Right hindlimb (tissue), 1 donor: ENCODE measurements at places on chromosomes 11 and 22.

GRCh38 chr22:29912605-29913398 lies 29.8 kb downstream of the MTMR3 start:
- peak; percentile 21 for DNase-seq

GRCh38 chr11:96156379-96156722 lies 186.6 kb downstream of the MAML2 start:
- DNase-seq, result no peak

GRCh38 chr22:38919631-38920190 lies 37.7 kb upstream of the APOBEC3A start:
- no peak for DNase-seq

DNA sequence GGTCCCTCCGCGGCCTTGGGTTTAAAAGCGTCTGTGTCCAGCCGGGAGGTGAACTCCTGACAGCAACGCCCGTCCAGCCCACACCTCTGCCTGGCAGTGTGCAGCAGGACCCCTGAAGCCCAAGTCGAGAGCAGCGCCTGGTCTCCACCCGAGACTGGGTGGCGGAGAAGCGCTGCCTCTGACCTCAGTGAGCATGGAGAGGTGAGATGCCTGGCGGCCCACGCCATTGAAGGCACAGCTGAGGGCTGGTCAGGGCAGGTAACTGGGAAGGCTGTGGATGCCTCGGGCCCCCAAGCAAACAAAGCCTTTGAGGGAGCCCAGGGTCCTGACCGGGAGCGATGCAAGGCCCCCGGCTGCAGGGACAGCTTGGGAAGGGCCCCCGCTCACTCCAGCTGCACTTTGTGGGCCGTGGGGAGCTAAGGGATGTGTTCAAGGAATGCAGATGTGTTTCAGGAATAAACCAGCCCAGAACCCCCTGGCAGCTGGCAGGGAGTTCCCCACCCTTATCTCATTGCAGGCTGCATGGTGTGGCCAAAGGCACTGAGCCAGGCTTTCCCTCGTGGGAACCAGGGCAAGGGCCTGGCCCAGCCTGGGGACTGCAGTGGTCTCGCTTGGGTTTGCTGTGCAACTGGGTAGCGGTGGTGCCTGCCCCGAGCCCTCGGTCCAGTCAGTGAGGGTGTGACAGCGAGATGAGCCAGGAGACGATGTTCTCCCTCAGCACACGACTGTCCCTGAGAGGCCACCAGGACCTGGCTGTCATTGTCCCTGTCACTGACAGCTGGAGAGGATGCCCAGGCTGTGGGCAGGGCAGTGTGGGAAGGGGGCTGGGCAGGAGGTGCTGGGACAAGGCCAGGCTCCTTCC lies 92.5 kb downstream of the WNT7B start:
- DNase-seq, result peak; percentile 10

DNA sequence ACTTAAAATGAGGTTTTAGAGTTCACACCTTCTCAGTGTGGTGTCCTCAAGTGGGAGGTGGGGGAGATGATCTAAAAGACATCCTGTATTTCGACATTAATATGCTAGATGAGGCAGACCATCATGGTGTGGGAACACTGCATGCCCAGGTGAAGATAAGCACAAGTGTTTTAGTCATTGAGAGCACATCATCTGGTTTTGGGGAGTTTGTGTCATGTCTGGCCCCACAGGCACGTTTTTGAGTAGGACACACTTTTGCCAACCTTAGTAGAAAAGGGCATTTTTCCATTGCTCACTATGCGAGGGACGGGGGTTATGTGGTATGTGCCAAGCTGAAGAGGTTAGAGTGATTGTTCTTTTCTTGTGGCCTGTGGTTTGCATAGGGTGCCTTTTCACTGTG lies 189.3 kb downstream of the DBX1 start:
- no peak for DNase-seq

DNA sequence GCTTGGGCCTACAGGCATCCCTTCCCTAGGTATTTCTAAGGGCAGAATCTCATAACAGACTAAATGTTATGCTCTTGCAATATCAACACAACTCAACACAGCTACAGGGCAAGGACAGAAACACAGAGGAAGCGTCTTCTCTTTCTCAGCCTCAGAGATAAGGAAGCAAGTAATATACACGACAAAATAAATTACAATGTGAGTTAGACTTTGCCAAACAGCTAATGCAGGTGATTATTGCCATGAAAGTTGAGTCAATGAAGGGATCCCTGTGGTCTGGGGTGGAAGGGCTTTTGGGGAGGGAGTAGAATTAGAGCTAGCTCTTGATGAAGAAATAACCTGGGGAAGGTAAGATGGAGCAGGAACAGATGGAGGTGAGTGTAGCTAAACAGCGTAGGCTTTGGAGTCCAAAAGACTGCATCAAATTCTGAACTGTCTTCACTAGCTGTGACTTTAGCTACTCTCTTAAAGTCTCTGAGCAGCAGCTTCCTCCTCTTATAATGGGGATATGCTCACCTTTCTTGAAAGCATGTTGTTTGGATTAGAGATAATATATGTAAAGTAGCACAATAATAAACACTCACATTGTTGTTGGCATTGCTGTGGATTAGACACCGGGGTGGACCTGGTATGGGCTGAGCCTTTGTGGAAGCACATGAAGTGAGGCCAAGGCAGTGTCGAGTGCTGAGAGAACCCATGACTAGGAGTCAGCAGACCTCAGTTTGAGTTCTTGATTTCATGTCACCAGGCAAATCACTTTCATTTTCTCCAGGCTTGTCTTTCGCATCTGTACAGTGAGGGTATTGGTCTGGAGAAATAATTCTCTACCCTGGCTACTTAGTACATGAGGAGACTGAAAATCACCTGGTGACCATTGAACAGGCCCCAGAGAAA lies 41.0 kb upstream of the AQP11 start:
- DNase-seq, result no peak

- DNase-seq, result no peak
Observed at GRCh38 chr11:61680622-61681221, 531 bp downstream of the DAGLA start.

- DNase-seq, result no peak
Observed at GRCh38 chr22:43847376-43848289, 14.7 kb downstream of the SULT4A1 start.

GRCh38 chr22:20437613-20438426 lies at the start of gene SCARF2:
Gene SCARF2, minus strand, starts transcription at chr22:20437825. Its CDS starts 71 bp downstream, at chr22:20437754.
- peak; percentile 91 for DNase-seq

DNA sequence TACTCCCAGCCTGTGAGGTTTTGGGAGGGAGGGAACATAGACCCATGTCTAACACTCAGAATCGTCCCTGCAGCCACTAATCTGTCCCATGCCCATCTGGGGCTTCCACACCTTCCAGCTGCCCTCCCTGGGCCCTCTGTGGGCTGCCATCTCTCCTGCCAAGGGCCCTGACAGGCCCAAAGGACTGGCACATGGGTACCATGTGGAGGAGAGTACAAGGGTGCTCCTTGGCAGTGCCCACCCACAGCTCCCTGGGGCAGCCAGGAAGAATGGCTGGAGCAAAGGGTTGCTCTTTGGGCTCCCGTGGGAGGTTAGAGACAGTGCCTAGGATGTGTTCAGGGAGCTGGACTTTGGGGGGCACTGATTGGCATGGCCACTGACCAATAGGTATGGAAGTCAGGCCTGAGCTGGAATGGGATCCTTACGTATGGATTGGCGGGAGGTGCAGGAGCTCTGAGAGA lies 56.8 kb downstream of the CD82 start:
- peak; percentile 16 for DNase-seq

- DNase-seq, result no peak
Observed at GRCh38 chr22:31583861-31584485, 78.0 kb downstream of the PISD start.

DNA sequence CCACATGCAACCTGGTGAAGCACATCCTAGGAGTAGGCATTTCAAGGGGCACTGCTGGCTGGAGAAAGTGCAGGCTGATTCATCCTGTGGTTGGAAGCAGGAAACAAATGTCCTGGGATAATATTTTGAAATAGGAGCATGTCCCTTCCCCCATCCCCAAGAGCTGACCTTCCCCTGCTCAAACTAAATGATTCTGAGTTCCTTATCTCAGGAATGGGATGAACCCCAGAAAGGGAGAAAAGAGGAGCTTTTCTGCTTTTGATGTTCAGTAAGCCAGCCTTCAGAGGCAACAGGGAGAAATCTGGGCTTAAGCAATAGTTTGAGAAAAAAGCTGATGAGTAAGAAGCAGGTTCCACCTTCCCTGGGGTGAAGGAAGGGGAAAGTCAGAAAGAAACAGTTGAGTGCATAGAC lies 19.5 kb upstream of the SPON1 start:
- no peak for DNase-seq

- peak; percentile 39 for DNase-seq
Observed at GRCh38 chr11:85941380-85941973, 86.3 kb downstream of the CCDC83 start.

DNA sequence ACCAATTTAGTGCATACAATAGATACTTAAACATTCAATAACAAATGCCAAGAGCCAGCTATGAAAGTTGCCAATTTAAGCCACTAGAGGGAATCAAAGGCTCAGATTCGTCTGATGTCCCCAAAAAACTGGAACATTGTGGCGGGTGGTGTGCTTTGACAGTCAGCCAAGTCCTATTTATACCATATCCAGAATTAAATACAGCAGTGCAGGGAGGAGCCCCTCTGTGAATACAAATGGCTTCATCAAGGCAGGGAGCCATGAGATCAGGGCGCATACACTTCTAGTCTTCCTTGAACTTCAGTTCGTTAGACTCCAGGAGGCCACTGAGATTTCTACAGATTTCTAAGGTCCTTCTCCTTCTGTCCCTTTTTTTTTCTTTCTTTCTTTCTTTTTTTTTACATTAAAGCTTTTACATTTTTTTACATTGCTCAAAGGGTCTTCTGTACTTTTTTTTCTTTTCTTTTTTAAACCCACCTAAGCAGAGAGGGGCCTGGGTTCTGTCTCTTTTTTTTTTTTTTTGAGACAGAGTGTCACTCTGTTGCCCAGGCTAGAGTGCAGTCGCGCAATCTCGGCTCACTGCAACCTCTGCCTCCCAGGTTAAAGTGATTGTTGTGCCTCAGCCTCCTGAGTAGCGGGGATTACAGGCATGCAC lies 41.5 kb upstream of the HSPA8 start:
- DNase-seq, result peak; percentile 85

- peak; percentile 48 for DNase-seq
Observed at GRCh38 chr11:12784987-12785386, 110.8 kb downstream of the TEAD1 start.

DNA sequence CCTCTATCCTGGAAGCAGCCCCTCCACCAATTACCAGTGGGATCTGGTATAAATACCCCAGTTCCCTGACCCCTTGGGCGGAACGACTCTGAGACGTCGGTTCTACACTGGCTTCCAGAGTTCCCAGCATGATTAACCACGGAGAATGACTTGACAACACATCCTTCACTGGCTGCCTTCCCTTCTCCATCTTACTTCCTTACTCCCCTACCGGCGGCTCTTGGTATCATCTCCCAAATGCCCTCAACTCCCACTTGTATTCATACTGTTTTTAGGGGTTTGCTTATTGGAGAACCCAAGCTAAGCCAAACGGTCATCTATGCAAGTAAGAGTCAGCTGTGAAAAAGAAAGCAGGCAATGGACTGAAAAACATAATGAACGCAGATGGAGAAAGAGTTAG lies 56.1 kb downstream of the APOL3 start:
- DNase-seq, result no peak

DNA sequence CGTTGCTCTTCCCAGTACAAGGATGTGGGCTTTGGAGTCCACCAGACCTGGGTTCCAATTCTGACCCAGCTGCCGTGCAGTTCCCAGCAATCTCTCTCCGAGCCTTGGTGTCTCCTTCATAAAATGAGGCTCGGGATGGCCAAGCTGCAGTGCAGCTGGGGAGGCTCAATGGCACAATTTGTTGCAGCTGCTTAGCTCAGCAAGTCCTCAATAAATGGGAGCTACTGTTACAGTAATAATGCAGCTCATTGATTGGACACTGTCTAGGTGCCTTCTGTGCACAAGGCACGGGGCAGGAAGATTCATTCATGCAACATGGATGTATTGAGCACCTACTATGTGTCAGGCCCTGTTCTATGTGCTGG lies 37.1 kb downstream of the SHISAL1 start:
- DNase-seq, result no peak

DNA sequence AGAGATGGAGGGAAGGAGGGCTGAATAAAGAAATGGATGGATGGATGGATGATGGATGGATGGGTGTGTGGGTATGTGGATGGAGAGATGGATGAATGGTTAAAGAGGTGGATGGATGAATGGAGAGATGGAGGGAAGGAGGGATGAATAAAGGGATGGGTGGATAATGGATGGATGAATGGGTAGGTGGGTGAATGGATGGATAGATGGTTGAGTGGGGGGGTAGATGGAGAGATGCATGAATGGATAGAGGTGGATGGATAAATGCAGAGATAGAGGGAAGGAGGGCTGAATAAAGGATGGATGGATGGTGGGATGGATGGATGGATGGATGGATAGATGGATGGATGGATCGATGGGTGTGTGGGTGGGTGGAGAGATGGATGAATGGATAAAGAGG lies 71.6 kb downstream of the CDKN1C start:
- DNase-seq, result no peak

GRCh38 chr11:116177521-116178210 lies 595.1 kb downstream of the BUD13 start:
- DNase-seq, result no peak

- DNase-seq, result peak; percentile 74
Observed at GRCh38 chr11:12827929-12828812, 153.9 kb downstream of the TEAD1 start.

DNA sequence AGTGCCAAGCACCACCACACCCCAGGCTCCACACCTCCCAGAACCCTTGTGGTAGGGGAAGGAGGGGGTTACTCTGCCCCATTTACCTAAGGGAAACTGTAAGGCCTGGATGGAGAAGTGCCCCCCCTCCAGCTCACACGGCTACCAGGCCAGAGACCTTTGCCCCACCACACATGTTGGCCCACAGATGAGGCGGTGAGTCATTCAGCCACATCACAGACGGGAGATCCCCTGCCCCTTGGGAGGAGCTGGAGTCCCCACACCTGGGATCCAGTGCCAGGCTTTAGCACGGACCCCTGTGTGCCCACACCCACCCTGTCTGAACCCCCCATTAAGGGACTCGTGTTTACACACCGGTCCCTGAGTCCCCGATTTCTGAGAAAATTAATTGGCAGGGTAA lies 24.9 kb downstream of the CDKN1C start:
- DNase-seq, result no peak

DNA sequence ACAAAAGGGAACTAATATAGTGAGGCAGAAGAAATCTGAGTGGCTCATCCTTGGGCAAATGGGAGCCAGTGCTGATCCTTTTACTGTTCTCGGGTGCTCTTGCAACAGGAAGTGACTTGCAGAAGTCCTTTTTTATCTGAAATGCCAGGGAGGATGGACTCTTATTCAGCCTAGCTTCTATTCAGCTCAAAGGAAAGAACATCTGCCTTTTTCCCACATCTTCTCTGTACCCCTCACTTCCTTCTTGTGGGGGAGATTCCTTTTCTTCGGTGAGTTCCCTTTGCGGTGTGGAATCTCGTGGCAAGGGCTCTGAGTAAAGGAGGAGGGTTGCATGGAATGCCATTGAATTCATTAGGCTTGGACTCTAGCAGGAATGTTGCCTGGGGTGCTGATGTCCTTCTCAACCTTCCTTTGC lies 76.2 kb downstream of the ZBTB16 start:
- no peak for DNase-seq

- no peak for DNase-seq
Observed at GRCh38 chr11:58493676-58494075, 14.2 kb downstream of the OR5B21 start.

- no peak for DNase-seq
Observed at GRCh38 chr22:45740236-45740635, 68.6 kb downstream of the ATXN10 start.

GRCh38 chr11:65558002-65558929 lies at the start of gene LTBP3:
Gene LTBP3, minus strand, starts transcription at chr11:65558359. Its CDS starts 400 bp downstream, at chr11:65557959.
- DNase-seq, result peak; percentile 93
